ENCODE measurements at places on chromosomes 5 and 9.
A peak's percentile ranks its signal among the peaks of the same experiment; 100 is the strongest.

GRCh38 chr9:100228352-100228869 is 124.3 kb downstream of the TEX10 start:
- DNase-seq = no peak

DNA sequence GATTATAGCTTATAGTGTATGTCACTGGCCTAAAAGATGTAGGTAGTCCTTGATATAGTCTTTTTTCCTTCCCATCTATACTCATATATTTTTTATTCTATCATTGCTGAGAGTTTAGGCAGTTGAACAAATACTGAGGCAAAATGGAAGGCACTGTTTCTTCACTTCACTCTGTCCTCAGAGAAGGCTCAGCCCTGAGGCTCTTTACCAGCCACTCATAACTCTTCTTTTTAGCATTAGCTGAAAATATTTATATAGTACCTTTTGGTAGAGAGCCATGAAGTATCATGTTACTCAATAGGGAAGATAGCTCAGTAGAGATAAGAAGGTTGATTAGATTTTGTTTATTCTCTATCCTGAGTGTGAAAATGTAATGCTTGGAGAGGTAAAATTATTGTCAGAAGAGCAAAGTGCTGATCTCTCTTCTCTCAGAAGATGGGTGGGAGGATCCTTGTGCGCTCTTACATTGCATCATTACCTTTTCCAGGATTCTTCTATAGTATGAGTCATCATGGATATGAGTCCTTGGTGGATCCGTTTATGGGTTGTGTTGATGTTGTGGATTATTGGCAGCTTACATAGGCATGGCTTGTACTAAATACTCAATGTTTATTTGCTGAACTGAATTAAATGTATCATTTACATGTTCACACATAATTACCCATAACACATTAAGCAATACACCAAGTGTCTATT is 88.1 kb downstream of the ANXA1 start:
- no peak for DNase-seq

DNA sequence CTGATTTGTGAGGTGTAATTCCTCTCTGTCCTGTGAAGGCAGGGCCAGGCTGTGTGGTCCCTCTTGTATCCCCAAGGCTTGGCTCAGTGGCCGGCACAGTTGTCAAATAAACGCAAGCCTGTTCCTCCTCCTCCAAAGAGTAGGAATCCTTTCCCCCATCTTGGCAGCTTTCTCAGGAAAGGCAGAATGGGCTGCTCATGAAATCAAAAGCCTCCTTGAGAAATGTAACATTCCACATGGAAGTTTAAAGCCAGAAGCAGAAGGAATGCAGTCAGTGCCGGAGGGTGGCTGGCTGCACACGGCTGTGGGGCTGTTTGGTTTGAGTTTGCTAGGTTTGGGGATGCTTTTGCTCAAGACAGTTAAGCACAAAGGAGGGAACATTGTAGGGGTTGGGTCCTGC is 34.5 kb upstream of the MED10 start:
- no peak for DNase-seq

GRCh38 chr9:28718226-28718625 is 1144.9 kb upstream of the C9orf72 start:
- no peak for DNase-seq

DNA sequence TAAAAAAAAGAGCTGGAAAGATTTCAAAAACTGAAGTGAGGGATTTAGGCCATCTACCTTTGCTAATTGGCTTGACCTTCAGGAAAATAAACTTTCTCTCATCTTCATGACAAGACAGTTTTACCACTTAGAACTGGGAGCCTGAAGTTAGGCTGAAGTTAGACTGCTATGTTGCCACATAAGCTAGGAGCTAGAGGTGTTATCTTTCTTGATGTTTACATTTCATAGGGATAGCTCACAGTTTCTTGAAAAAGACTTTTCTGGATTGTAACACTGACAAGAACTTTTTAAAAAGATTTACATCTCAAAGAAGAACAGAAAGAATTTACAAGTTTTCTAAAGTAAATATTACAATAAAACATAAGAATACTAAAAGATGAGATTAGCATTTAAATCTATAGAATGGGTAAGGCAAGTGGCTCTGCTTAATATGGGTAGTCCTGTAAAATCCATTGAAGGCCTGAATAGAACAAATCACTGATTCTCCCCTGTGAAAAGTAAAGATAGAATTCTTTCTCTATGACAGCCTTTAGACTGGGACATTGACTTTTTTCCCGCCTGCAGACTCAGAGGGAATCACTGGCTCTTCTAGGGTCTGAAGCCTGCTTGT is 1665.4 kb upstream of the CDH9 start:
- no peak for DNase-seq

DNA sequence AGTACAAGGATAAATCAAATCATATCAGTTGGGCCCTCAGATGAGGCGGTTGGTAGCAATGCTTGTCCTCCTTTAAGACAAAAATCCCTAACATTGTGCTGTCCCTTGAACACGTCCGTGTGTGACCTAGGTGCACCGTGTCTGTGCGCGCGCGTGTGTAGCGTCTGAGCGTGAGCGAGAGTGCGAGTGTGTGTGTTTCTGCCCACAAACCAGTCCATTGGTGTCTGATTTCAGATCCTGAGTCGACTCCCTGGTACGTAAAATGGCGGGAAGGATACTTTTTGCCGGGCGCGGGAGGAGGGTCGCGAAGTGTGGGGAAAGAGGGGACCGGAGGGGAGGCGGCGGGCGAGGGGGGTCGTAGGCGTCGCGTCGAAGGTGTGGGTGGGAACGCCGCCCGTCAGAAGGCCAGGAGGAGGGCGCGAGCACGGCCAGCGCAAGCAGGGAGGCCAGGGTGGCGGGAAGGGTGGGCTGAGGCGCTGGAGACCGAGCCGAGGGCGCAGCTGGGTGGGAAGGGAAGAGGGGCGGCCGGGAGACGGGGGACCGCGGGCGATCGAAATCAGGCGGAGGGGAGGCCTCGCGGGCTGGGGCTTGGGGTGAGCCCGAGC is 8.9 kb downstream of the OTP start:
- no peak for DNase-seq

DNA sequence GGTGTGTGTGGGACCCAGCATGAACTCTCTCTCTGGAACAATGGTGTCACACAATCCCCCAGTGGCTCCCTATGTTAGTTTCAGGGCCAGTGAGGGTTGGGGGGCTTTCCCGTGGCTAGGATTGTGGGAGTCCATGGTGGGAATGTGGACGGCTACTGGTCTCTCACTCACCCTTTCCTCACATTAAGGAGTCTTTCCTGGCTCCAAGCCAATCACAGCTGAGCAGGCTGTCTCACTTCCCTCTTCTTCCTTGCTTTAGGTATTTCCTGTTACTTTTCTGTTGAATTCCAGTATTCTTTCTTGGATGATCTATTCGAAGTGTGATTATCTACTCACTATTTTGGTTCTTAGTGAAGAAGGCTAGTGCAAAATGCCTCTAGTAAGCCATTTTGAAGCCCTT is 324.4 kb upstream of the MPDZ start:
- no peak for DNase-seq

DNA sequence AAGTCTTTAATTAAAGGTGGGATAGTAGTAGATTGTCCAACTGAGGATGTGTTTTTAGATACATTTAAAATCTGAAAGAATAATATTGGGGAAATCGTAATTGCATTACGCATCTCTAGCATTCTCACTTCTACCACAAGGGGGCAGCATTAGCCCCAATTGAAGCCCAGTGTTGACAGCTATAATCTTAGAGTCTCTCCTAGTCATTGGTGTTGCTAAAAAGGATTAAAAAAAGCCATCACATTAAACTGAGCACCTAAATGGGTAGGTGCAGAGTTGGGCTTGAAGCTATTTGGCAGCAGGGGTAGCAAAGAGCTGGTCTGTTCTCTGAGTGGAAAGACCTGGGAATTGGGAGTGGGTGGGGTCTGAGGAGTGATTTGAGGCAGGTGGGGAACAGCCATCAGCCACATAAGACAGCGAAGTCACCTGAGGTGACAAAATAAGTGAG is 177.2 kb downstream of the OSTF1 start:
- peak; percentile 12 for DNase-seq

DNA sequence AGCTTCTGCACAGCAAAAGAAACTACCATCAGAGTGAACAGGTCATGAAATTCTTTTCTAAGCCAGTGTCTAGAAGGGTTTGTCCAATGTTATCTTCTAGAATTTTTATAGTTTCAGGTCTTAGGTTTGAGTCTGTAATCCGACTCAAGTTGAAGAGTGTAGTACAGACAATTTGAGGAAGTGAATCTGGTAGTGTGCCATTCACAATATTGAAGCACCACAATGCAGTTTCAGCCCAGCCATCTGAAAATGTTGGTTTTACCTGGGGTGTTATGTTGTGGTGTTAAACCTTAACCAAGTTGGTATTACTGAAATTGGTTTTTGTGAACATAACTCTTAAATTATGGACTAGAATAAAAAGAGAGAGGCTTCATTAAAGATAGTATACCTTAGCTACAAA is 77.2 kb downstream of the ADAMTS16 start:
- DNase-seq = no peak

GRCh38 chr5:9670371-9670770 is 40.2 kb upstream of the TAS2R1 start:
- DNase-seq = no peak

DNA sequence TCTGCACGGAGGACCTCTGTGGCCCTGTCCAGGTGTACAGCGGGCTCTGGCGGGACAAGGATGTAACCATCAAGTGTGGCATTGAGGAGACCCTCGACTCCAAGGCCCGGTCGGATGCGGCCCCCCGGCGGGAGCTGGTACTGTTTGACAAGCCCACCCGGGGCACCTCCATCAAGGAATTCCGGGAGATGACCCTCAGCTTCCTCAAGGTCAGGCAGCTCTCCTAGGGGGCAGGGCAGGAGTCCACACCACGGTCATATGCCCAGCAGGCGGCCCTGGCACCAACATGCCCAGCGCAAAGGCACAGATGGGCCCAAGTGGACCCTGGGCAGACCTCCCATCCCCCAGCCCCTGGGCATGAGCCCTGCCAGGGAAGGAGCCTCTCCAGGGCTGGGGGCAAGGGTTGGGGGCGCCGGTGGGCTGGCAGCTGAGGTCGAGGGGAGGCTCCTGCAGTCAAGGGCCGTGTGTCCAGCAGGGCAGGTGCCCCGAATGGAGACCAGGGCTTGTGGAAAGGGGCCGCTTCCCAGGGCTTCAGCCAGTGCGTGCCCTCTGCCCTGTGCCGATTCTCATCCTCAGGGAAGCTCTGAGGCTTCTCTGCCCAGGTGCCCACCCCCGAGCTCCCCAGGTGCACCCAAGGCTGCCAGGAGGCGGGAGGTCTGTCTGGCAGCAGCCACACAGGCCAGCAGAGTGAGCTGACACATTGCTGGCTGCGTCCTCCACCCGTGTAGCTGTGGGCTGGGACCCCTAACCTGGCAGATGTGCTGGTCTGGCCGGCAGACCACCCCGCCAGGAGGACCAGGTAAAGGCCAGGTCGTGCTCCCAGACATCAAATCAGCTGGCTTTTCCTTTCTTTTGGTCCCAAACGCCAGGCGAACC is 10.0 kb downstream of the DIPK1B start:
- DNase-seq = no peak

DNA sequence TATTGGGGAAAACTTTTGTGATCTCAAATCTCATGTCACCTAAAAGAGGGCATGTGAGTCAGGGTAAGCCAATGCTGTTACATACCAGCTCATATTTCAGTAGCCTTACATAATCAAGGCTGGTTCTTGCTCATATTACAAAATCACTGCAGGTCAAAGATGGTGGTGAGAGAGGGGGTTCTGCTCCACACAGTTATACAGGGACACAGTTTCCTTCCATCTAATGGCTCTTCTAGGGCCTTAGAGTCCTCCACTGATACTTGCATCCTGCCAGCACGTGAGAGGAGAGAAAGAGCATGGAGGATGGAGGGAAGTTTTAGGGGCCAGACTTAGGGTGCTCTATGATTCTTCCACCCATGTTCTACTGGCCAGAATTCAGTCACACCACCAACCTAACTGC is 130.0 kb downstream of the LIFR start:
- DNase-seq = no peak

DNA sequence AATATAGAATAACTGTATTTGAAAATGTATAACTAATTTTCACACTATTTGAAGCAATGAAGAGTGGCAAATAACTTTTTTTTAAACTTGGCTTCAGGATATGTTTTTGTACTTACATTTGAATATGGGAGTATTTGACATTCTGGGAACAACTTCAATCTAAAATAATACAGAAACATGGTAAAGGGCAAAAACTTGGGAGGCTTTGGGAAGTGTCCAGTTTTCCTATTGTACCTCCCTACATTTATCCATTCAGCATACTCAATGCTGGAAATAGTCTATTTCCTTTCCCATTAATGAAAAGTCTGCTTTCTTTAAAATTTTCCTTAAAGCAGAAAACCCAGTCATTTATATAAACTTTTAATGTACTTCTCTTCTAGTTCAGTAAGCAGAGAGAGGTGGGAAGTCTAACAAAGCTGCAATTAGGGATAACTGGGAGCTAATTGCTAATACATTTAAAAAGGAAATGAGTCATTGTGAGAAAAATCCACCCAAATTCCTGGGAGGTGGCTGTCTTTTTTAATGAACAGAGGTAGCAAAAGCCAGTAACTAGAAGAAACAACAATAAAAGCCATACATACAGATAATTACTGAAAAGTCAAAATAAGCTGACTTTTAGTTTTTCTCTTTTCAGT is 128.8 kb downstream of the FBN2 start:
- DNase-seq = no peak

DNA sequence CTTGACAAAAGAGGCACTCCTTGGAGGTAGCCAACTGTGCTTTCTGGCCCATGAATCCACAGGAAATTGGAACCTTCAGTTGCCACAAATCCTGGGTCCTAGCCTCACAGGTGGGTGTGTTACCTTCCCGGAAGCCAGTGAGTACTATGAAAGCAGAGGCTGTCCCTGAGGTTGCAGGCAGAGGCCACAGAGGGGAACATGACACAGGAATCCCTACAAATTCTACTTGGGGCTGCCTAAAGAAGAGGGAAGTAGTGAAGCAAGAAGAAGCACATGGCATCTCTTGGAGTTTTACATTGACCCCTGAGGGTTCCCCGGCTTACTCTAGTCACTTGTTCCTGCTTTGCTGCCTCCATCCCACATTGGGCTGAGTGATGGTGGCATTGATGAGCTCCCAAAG is 2.6 kb downstream of the SLC22A5 start:
- no peak for DNase-seq

DNA sequence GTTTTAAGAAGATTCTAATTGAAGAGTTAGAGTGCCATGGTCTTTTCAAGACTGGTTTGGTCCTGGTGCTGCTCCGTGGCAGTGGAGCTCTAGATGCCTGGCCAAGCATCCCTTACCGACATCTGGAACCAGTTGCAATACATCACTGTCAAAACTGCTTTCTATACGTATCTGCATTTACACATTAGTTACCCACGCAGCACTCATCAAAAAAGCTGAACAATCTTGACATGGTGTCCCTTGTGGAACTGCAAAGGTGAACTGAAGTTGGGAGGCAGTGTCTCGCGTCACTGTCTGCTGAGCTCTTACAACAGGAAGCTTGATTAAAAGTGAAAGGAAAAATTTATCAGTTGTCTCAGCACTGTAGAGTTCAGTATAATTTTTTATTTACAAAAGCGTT is 82.6 kb downstream of the PBX3 start:
- DNase-seq = no peak
